ENCODE measurements at places on chromosomes 5 and 9.

DNA sequence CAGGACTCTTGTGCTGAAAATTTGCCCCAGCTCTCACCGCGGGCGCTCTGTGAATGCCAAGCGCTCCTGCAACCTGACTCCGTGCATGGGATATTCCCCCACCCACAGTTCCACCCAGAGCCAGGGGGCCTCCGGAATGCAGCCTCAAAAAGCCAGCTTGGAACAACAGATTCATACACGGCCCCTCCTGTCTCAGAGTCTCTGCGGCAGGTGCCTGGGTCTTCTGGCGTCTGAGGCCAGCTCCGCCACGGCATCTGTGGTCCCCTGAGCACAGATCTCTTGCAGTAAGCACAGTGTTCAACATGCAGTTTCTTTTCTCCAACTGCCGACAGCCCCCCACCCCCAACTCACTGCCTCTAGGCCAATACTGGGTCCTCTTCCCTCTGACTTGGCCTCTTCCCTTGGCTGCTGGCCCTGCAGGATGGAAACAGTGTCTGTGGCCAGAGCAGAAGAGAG lies 355.7 kb upstream of the IRX2 start:
- no peak for DNase-seq

- DNase-seq: no peak
These were observed 47.8 kb downstream of the YIPF5 start for GRCh38 chr5:144122641-144123040.

- no peak for DNase-seq
These were observed 156.5 kb downstream of the ERCC6L2 start for GRCh38 chr9:96031916-96032534.

DNA sequence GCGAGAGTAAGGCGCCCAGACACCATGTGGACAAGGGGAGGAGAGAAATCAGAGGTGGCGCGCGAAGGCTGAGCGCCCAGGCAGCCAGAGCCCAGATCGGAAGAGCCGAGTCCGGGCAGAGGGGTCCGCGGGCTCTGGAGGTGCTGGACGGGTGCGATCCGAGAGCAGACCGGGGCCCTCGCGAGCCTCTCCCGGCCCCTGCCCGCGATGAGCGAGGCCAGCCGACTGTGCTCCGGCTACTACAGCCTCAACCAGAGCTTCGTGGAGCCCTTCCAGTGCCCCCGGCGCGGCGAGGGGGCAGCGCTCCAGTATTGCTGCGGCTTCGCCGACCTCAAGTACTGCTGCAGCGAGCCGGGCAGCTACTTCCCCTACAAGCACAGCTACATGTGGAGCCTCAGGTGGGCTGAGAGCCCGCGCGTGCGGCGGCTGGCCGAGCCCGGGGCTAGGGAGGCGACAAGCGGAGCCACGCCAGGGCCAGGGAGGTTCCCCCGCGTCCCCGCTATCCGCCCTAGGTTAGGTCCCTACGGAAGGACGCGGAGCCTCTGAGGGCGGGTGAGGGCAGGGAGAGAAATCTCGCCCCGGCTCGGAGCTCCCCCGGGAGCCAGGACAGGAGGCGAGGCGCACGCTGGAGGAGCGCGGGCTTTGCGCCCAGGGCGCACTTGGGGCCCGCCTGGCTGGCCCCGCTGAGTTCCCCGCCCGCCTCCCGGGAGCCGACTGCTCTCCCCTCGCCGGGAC lies at the start of gene SHISAL2B:
TSS of gene SHISAL2B (plus strand) at position 87 of the 735 bp plus-strand sequence. CDS start at position 208, 121 bp downstream.
- peak; percentile 23 for DNase-seq

DNA sequence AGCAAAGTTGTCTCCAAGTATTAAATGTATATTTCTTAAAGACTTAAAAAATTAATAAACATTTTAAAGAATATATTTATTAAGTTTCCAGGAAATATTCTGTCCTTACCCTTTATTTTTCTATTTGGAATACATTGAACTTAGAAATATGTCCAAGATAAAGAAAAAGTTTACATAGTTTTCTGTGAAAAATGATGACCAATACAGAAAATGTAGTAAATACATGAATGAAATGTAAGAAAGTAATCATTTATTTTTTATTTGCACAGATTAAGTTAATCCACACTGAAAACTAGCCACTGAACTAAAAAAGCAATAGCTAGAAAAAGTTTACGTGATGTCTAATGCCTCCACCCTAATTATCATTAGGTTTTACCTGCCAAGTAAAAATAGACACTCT lies 273.2 kb downstream of the ARL15 start:
- DNase-seq: no peak

- DNase-seq: no peak
These were observed 2.6 kb downstream of the IL5 start for GRCh38 chr5:132540764-132541163.

GRCh38 chr5:170579601-170580000 lies 75.8 kb downstream of the KCNIP1 start:
- DNase-seq: no peak

- DNase-seq: peak; percentile 79
These were observed 408.3 kb downstream of the ENC1 start for GRCh38 chr5:74232276-74232675.

- no peak for DNase-seq
These were observed 51.2 kb upstream of the TCF7 start for GRCh38 chr5:134063188-134063820.

- DNase-seq: no peak
These were observed 107.1 kb downstream of the PHF2 start for GRCh38 chr9:93683331-93684134.

- DNase-seq: no peak
These were observed 133.9 kb upstream of the MTAP start for GRCh38 chr9:21668516-21668915.

DNA sequence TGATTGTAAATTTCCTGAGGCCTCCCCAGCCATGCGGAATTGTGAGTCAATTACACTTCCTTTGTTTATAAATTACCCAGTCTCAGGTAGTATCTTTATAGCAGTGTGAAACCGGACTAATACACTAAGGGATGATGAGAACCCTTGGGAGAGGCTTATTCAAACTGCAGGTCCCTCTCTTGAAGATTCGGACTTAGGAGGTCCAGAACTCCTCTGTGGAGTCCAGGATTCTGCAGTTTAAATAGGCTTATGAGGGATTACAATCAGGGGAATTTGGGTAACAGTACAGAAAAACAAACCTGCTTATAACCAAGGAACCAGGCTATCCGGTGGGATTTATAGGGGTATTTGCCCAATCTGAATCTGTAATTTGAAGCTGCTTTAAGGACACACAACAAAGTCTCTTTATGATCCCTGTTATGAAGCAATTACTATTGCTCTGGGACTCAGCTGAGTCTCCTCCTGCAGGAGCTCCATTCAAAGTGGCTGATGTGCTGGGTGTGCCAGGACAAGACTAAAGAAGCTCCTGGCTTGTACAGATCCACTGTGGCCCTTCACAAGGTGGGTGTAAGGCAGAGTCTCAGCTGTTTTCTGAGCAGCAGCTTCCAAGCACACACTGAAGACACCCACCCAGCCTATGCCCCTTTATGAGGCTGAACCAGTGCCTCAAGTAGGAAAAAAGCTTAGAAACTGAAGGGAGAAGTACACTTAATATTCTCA lies 41.8 kb upstream of the LHFPL2 start:
- no peak for DNase-seq

- DNase-seq: no peak
These were observed 105.9 kb upstream of the IER5L start for GRCh38 chr9:129283705-129284606.

- no peak for DNase-seq
These were observed 117.4 kb downstream of the WDR41 start for GRCh38 chr5:77374686-77375085.
